ENCODE measurements at places on chromosomes 5 and 9. TPM values are rescaled to one million over a fixed set of nuclear protein-coding genes. Genes with fewer than 3 reads are reported as not detected.

The MYMK gene
- total RNA-seq, result not detected

GRCh38 chr5:163079618-163080017, 357.8 kb upstream of the CCNG1 start:
- no peak for DNase-seq

DNA sequence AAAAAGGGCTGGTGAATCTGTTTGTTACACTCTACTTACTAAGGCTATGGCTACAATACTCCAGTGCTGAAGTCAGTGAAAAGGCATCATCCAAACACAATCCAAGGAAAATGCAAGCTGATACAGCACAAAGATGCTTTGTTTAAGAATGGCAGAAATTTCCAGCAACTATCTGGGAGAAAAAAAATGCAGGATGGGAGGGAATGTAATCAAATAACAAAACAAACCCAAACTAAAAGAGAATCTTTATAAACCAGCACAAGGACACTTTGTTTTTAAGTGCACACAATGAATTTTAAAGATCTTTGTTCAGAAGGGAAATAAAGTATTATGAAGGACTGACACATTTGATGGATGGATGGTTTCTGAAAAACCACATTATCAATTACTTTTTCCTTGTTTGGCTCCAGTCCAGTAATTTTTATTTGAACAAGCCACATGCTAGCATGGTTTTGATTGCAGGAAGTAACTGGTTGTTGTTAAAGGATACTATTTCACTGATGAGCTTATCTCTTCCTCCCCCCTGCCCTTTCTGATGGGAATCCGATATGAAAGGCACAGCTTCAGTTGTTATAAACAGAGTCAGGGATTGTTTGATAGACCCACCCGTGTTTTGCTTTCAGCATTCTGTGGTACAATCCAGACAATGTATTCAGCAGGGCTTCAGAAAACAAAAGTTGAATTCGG, 12.1 kb upstream of the TLE4 start:
- no peak for DNase-seq

GRCh38 chr5:110256298-110256697, 470.2 kb downstream of the TMEM232 start:
- no peak for DNase-seq

- DNase-seq, result no peak
Observed at GRCh38 chr9:119020730-119021333, 348.4 kb downstream of the BRINP1 start.

DNA sequence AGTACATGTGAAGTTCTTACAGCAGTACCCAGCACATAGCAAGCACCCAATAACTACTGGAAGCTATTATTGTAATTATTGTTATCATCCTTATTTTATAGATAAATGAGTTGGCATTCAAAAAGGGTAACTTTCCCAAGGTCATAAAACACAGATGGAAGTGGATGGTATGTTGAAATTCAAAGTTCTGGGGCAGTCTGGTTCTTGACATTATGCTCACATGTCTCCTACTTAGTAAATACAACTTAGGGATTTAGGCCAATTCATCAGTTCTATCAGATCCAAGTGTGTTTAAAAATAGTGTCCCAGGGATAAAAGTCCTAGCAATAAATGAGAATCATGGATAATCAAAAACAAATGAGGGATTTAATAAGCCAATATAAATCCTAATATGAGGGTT, 265.2 kb downstream of the ADAMTSL1 start:
- DNase-seq, result no peak

DNA sequence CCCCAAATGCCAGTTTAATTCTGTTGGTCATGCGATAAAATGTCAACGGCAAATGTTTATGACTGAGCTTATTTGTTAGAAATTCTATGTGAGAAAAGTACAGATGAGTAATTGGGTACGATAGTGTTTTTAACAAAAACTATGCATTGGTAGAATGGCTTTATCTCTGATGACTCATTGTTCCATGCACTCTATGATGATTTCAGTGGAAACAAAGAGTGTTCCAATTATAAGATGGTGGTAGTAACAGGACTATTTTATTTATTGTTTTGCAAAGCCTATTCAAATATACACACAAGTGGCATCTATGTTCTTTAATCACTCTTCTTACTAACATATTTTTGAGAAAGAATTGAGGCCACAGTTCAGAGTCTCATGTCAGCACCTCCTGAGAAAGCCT, 353.7 kb upstream of the IRX2 start:
- DNase-seq, result no peak

The IL5 gene
- not detected for total RNA-seq

The SPEF2 gene
- total RNA-seq, result 2.4 TPM

The PCDHA1 gene
- not detected for total RNA-seq

DNA sequence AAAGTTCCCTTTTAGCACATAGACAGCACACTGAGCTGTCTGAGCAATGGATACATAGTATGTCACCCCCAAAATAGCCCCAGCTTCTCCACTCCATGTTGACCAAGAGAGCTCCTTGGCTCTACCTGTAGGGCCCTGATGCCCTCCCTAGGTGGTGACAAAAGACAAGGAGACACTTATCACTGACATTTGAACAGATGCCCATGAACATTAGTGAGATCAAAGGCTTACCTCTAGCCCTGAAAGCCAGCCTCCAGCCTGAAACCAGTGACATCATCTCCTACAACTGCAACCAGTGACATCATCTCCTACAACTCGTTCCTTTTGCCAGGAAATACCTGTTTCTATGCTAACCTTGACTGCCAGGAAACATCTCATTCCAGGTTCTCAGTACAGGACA, 122.7 kb downstream of the FSTL4 start:
- no peak for DNase-seq

The LCN12 gene
- 52.7 TPM for total RNA-seq

DNA sequence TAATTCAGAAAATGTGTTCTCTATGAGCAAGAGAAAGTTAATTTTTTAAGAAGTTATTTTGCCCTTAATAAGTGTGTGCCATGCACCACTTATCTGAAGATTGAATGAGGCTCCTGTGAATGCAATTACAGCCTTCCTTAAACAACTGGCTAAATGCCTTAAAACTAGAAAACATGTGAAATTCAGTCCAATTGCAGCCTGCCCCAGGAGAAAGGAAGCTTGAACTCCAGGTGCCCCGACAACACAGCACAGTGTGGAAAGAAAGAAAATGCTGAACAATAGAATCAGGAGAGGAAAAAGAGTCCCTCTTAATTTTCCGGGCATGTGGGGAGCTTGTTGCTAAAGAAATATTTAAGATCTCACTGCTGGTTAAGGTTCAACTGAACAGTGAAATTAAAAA, 8.8 kb downstream of the LHFPL2 start:
- DNase-seq, result no peak

The ENTREP1 gene
- 23.2 TPM for total RNA-seq

The ZDHHC11 gene
- total RNA-seq, result 1.2 TPM

Data from transverse colon (tissue), 4 donors.